Nephron progenitor cell (in vitro differentiated cells): ENCODE measurements at places on chromosomes 5 and 9.

DNA sequence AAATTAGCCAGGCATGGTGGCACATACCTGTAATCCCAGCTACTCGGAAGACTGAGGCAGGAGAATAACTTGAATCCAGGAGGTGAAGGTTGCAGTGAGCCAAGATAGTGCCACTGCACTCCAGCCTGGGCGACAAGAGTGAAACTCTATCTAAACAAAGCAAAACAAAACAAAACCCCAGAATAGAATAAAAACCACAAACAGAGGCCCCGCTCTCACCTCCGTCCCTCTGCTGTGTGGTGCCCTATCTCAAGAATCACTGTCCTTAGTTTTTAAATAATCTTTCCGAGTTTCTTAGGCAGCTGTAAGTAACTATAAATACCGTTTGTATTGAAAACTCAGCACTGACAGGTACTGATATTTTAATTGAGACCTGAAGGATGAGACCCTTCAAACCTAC is 42.7 kb upstream of the IER5L start:
- DNase-seq, result no peak

DNA sequence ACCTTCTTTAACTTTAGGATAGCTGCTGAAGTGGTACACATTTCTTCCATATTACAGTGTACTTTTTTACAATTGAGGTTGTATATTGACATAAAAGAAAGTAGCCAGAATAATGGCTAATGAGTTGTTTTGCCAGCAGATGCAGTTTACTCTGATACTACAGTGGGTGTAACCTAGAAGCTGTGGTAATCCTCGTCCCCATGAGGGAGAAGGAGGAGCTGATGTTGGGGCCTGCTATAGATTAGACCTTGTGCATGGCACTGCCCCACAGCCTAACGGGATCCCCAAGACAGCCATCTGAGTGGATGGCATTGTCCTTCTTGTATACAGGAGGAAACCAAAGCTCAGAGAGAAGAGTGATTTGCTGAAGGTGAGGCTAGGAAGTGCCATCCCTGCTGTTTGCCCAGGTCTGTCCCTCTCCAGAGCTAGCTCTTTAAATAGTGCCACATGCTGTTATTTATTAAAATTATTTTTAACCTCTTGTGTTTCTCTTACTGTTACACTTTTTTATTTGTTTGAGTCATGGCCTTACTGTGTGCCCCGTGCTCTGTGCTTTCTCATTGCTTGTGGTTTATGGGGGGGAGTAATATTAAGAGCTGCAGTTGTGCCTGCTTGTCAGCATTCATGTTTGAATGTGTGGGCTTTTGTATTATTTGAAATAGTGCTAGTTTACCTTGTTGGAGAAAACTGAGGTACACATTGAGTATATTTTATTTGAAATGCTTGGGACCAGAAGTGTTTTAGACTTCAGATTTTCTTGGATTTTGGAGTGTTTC is 65.3 kb downstream of the ICE1 start:
- DNase-seq, result no peak

GRCh38 chr5:59829386-59829785 is 64.1 kb downstream of the PDE4D start:
- DNase-seq, result no peak

DNA sequence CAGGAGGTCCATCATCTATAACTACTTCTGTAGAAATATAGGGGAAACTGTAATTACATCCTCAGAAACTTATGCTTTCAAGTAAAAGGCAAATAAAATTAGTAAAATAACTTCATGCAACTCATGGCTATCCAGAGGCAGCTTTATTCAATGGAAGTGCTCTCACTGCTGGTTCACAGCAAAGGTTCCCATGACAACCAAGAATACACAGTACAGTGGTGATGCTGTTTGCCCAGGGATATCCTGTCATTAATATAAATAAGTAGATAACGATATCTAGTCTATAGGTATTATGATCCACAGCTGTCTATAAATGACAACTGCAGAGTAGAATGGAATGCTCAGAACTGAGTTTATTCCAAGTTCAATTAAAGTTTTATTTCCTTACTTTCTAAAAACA is 390.3 kb downstream of the PDE4D start:
- DNase-seq, result no peak

- no peak for DNase-seq
Measured at GRCh38 chr9:100498592-100498991, 25.6 kb downstream of the TMEFF1 start.

GRCh38 chr9:16628413-16628812 is 242.1 kb downstream of the BNC2 start:
- DNase-seq, result no peak

DNA sequence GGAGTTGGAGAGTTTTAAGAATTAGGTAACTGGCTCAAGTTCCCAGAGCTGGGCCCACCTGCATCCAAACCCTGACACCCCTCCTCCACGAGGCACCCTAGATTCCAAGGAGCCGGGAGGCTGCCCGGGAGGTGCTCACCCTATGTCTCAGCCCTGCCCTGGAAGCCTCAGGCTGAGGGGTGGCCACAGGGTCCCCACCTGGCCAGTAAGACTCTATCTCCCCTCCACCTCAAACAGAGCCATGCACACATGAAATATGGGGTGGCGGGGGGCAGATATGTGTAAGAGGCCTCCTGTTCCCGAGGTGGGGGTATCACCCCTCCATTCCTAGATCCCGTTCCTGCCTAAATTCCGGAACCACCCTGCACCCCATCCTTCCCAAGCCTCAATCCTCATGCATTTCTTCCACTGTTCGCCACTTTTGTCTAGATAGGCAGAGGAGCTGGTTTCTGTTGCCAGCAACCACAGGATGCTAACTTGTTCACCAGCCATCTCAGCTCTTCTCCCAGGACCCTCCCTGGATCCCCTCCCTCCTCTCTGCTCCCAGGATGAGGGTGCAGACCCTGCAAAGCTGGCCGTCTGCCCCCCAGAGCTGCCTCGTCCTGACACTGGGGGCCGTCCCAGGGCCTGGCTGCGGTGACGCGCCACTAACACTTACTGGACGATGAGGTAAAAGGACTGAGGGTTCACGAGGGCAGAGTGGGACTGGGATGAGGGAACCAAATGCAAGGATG is 44.1 kb downstream of the COL23A1 start:
- no peak for DNase-seq

DNA sequence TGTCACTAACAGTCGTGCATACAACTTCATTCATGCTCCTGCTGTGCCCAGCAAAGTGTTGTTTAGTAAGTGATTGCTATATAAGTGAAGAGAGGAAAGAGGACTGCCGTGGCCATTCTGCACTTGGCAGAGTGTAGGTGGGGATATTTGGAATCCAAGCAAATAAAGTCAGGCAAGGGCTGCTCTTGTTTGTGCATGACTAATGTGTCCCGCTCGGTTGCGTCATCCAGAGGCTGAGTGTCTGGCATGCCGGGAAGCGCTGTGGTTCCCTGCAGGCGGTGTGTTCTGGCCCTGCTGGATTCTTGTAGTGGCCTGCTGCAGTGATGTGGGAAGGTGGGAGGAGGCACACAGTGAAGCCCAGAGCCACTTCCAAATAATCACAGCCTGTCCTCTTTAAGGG is 136.9 kb upstream of the ANKH start:
- no peak for DNase-seq

GRCh38 chr5:41815261-41815660 is 55.0 kb downstream of the OXCT1 start:
- DNase-seq, result no peak

- no peak for DNase-seq
Measured at GRCh38 chr5:56422076-56422762, 189.1 kb upstream of the ANKRD55 start.

GRCh38 chr5:14445576-14446290 is 135.9 kb upstream of the OTULINL start:
- no peak for DNase-seq

DNA sequence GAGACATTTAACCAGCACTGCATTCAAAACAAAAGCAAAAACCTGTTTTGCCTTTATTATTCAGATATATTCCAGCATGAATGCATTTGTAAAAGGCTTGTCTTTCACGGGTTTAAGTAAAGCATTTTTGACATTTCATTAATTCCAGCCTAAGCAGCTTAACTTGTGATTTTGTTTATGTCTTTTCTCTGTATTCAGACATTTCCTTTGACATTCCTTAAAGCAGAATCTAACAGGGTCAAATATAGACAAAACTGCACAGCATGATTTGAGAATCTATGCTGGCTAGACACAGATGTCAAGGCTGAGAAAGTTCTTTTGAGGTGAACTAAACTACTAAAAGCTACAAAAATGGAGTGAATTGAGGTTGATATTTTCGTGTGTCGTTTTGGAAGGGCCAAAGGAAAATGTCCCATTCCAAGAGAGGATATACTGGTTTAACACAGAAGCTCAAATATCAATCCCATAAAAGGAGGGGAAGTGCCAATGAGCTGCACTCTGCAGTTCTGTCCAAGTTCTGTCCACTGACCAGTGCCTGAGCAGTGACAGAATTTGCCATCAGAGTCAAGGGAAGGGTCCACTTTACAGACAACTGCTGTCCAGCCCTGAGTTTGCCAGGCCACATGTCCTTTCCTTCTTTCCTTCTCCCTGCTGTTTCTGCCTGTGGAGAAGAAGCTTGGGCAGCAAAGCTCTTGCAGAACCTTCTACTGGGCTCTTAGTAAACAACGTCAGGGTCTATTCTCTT is 198.7 kb upstream of the KLF9 start:
- DNase-seq, result no peak

DNA sequence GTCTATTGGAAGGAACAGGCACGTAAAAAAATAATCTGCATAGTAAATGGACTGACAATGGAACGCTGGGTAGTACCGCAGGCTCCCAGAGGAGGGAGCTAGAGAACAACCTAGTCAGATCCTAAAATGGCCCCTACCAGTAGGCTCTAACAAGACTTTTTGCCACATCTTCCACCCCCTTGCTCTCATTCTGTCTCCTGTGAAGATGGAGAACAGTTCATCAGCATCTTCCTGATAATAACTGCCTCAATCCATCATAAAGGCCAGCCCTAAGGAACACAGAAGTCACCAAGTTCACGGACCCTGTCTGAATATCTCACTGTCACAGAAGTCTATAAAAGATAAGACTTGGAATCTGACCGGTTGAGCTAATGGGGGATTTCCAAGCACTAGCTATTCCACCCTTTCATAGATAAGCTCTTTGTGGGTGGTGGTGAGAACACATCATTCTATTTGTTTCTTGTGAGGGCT is 133.4 kb downstream of the SLC1A3 start:
- DNase-seq, result peak; percentile 81

GRCh38 chr9:120950421-120951388 is 24.1 kb upstream of the TRAF1 start:
- no peak for DNase-seq

- DNase-seq, result no peak
Measured at GRCh38 chr9:129231022-129231739, 53.1 kb upstream of the IER5L start.

DNA sequence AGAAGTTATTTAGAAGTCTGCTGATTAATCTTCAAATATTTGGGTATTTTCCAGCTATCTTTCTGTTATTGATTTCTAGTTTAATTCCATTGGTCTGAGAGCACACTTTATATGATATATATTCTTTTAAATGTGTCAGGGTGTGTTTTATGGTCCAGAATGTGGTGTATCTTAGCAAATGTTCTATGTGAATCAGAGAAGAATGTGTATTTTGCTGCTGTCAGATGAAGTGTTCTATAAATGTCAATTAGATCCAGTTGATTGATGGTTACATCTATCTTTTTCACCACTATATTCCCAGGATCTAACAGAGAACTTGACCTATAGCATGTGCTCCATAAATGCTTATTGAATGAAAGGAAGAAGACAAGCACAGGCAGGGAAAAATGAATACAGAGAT is 17.5 kb upstream of the ERAP1 start:
- DNase-seq, result no peak

- DNase-seq, result no peak
Measured at GRCh38 chr5:953535-954449, 54.8 kb upstream of the NKD2 start.

- DNase-seq, result no peak
Measured at GRCh38 chr5:157283434-157283833, 17.5 kb downstream of the CYFIP2 start.

- no peak for DNase-seq
Measured at GRCh38 chr5:106737111-106737510, 933.6 kb downstream of the EFNA5 start.
